ENCODE measurements at places on chromosomes 13 and 19.
A peak's percentile ranks its signal among the peaks of the same experiment; 100 is the strongest.

DNA sequence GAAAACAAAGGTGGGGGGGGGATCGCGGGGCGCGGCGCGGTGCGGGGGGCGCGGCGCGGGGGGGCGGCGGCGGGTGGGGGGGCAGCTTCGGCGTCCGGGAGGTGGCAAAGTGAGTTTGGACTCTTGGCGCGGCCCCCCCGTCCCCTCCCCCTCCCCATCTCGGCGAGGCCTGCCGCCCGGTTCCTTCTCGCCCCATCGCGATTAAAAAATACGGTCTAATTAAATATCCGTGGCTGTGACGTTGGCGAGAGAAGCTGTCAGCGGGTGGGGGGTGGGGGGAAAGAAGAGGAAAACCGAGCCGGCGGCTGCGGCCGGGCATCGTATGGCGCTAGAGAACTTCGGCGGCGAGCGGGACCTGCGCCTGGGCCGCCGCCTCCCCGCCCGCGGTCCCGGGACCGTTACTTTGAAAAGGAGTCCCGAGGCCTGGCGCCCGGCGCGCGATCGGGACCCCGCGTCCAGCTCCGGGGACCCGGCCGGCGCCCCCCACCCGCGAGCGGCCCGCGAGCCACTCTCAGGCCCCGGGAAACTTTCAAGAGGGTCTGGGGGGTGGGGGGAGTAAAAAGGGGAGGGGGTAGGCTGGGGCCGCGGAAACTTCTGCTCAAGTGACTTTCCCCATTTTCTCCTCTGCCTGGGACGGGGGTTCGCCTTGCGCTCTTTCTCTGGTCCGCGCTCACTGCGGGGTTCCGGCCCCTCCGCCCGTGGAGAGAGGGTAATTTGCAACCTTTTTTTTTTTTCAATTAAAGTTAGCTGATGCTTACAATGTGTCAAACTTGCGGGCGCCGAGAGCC lies 146.3 kb upstream of the ZNF536 start:
- H3K4me1 ChIP-seq, result peaks cover 17% of the 10 kb centered on the region
- peaks cover 60% of the 10 kb centered on the region for H3K27me3 ChIP-seq
- H3K4me3 ChIP-seq, result peak overlapping the region; percentile 84
- H3K36me3 ChIP-seq, result peaks cover 16% of the 10 kb centered on the region
- H3K27ac ChIP-seq, result no peak overlapping the region
- no peak for ATAC-seq

DNA sequence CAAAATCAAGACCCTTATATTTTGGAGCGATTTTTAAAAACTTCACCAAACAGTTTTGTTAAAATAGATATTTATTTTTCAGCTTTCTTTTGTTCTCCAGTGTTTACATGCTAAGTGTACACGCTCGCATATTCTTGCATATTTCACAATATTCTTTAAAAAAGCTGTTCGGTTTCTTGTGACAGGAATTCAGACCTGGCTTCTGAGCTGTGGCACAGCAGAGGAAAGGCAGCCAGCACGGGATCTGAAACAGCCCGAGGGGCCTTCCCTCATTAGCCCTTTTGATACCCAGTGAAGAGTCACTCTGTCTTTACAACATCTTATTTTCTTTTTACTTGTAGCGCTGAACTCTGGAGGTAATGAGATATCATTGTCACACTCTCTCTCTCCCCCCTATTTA lies 234.0 kb downstream of the B3GLCT start:
- H3K27ac ChIP-seq, result no peak overlapping the region
- no peak overlapping the region for H3K4me3 ChIP-seq
- peaks cover 19% of the 10 kb centered on the region for H3K27me3 ChIP-seq
- no peaks in the 10 kb centered on the region for H3K4me1 ChIP-seq
- H3K36me3 ChIP-seq, result no peaks in the 10 kb centered on the region
- no peak for ATAC-seq

DNA sequence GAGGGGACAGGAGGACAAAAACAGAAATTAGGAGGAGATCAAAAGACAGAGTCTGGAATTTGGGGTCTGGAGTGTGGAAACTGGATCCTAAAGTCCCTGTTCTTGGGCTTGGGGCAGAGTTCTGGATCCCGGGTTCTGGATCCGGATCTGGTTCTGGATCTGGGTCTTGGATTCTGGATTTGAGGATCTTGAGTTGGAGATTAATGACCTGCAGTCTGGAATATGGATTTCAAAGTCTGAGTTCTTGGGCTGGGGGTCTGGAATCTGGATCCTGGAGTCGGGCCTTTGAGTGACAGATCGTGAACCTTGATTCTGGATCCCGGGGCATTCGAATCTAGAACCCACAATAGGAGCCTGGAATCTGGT lies 411 bp upstream of the KLK15 start:
- H3K4me3 ChIP-seq, result no peak overlapping the region
- H3K27ac ChIP-seq, result no peak overlapping the region
- H3K4me1 ChIP-seq, result no peaks in the 10 kb centered on the region

DNA sequence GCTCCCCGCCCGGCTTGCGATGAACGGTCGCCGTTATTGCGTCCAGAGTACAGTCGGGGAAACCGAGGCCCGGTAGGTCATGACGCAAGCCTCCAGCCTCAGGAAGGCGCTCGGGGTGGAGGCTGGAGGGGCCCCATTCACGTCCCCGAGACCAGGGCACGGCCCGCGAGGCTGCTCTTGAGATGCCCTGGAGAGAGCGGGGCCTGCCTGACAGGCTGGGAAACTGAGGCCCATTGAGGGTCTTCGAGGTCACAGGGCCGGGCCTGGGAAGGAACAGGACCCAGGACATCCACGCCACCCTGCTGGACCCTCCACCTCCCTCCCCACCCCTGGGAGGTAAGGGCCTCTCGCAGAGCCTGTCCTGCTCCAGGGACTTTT lies 367 bp downstream of the NDUFS7 start:
- H3K4me1 ChIP-seq, result peaks cover 14% of the 10 kb centered on the region
- H3K27ac ChIP-seq, result peak overlapping the region; percentile 83
- ATAC-seq, result peak; percentile 20
- peak overlapping the region; percentile 94 for H3K4me3 ChIP-seq
- H3K27me3 ChIP-seq, result no peaks in the 10 kb centered on the region

- no peak for ATAC-seq
- H3K27ac ChIP-seq, result no peak overlapping the region
- peaks cover 47% of the 10 kb centered on the region for H3K36me3 ChIP-seq
Observed at GRCh38 chr19:38502410-38503076, 69.1 kb downstream of the RYR1 start.

DNA sequence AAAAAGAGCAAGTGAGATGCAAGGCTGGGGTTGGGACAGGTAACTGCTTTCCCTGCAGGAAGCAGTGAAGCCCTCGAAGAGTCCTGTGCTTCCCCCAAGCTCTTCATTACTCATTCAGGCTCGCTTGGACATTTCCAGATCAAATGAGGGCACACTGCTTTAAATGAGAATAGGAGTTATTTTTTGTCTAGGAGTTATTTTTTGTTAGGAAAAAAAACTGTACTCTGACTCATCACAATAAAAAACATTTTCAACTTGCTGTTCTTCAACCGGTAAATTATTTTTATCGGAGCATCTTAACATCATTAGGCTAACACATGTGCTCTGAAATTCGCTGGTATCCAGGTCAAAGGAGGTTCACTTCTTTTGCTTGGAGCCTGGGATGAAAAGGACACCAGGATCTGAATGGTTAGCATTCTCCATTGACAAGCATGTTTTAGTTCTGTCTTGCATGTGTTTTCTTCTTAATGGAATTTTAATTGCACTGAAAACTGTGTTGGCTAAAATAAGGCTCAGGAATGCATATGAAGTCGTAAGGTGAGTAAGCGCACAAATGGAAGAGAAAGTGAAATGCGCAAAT lies 80.7 kb upstream of the STK24 start:
- H3K4me3 ChIP-seq, result no peak overlapping the region
- peaks cover 5% of the 10 kb centered on the region for H3K4me1 ChIP-seq
- H3K27ac ChIP-seq, result no peak overlapping the region
- H3K36me3 ChIP-seq, result no peaks in the 10 kb centered on the region

DNA sequence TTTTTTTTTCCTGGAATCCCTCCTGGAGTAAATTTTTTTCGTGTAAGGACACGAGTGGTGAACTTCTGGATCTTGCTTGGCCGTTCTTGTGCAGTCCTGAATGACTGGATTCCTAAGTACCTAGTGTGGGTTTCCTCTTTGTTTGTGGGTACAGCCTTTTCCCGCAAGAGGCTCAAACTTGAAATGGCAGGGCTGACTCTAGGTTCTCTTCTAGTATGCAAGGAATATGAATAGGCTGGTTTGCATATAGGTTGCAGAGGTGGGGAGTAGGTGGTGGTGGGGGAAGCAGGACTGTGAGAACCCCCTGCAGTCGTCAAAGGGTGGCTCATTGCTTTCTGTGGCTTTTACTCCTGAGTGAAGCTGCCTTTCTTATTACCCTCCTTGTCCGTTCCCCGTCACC lies 13.6 kb downstream of the UBAC2 start:
- peak overlapping the region; percentile 93 for H3K4me3 ChIP-seq
- no peaks in the 10 kb centered on the region for H3K27me3 ChIP-seq

DNA sequence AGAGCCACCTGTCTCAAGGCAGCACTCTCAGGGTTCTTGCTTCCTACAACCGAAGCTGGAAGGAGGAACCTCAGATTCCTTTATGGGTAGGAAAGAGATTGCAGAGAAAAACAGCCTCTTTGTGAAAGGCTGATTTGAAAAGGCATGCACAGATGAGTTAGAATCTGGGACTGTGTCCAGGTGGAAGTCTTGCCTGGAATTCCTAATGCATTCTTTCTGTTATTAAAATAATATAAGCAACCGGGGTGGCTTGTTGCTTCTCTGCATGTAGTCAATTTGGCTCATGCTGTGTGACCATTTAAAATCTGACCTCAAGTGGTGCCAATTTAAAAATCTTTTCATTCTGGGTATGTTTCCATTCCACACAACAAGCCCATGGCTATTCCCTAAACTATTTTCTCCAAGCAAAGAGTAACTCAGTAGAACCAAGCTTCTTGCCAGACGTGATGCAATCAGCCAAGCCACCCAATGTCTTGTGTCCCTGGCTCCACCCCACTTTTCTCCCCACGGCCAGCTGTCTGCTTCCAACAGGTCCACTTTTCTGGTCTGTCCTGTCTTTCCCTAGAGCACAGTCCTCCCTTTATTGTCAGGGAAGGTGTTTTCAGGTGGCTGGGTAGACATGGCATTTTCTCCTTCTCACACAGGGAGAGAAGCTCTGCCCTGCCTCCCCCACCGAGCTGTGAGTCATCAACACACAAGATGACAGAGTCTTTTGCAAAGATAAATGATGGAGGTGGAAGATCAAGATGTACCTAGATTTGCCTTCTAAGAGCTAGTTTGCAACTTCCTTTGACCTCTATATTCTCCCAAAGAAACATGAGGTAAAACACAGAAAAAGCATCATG lies 394.3 kb downstream of the FOXO1 start:
- peak; percentile 90 for ATAC-seq
- H3K27ac ChIP-seq, result peak overlapping the region; percentile 42
- peaks cover 12% of the 10 kb centered on the region for H3K4me1 ChIP-seq

DNA sequence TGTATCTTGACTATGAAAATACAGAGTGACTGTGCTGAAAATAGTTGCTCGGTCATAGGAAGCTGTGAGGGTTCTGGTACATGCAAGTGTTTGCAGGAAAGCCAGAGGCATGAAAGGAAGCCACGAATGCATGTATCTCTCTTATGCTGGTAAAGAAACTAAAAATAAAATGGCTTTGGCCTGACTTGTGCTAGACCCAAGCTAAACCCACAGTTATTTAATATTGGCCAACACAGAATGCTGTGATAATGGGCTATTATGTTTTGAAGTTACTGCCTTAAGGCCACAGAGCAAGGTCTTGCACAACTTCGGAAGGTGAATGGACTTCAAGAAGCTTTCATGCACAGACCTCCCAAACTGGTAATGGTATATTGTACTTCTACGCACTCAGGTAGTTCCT lies 518.2 kb upstream of the HTR2A start:
- H3K27me3 ChIP-seq, result no peaks in the 10 kb centered on the region
- H3K36me3 ChIP-seq, result no peaks in the 10 kb centered on the region
- ATAC-seq, result no peak
- H3K27ac ChIP-seq, result no peak overlapping the region

- no peak overlapping the region for H3K27ac ChIP-seq
- peaks cover 1% of the 10 kb centered on the region for H3K4me1 ChIP-seq
- no peaks in the 10 kb centered on the region for H3K36me3 ChIP-seq
- peaks cover 3% of the 10 kb centered on the region for H3K27me3 ChIP-seq
- peak; percentile 49 for ATAC-seq
Observed at GRCh38 chr13:73325723-73326558, 267.1 kb downstream of the KLF5 start.

GRCh38 chr19:55681131-55682092 lies 6.4 kb downstream of the EPN1 start:
- H3K27ac ChIP-seq, result no peak overlapping the region
- peaks cover 23% of the 10 kb centered on the region for H3K4me1 ChIP-seq
- no peaks in the 10 kb centered on the region for H3K27me3 ChIP-seq
- peaks cover 91% of the 10 kb centered on the region for H3K36me3 ChIP-seq

GRCh38 chr19:52541608-52542007 lies 14.1 kb downstream of the ZNF808 start:
- no peak for ATAC-seq
- no peaks in the 10 kb centered on the region for H3K27me3 ChIP-seq
- H3K36me3 ChIP-seq, result peaks cover 81% of the 10 kb centered on the region

GRCh38 chr13:77492982-77493381 lies 42.5 kb upstream of the SCEL start:
- ATAC-seq, result no peak
- no peak overlapping the region for H3K27ac ChIP-seq

DNA sequence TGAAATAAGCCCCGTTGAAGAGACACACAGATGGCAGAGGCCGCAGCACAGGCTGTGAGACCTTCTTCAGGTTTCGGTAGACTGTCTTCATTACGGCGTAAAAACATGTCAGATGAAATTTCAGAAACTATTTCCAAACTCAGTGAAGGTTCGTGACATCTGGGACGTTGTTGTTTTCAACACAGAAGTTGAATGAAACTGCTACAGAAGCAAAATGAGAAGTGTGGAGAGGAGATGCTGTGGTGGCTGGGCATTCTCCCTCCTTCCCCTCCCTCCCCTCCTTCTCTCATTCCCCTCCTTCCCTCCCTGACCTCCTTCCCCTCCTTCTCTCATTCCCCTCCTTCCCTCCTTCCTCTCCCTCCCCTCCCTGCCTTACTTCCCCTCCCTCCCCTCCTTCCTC lies 113.6 kb downstream of the ATP11A start:
- no peak for ATAC-seq
- H3K27me3 ChIP-seq, result no peaks in the 10 kb centered on the region
- peaks cover 33% of the 10 kb centered on the region for H3K36me3 ChIP-seq
- H3K27ac ChIP-seq, result no peak overlapping the region

DNA sequence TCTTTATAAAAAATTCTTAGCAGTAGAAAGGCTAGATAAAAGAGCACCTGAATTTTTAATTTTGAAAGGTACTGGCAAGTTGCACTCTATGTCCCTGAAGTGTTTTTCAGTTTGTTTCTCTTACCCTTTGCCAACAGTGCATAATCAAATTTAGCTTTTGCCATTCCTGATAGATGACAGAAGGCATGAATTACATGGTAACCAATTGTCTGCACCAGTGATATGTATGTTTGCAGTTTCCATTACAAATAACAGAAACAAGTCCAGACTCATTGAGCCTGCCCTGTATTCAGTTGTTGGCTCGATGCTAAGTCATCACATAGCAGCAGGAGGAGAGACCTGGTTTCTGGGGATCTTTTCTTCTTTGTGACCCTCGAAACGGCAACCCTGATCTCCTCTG lies 309.8 kb downstream of the DNAJC15 start:
- H3K27ac ChIP-seq, result no peak overlapping the region
- H3K4me3 ChIP-seq, result no peak overlapping the region
- no peaks in the 10 kb centered on the region for H3K4me1 ChIP-seq
- H3K27me3 ChIP-seq, result peaks cover 11% of the 10 kb centered on the region
- ATAC-seq, result no peak

GRCh38 chr19:8571006-8571411 lies 6.2 kb downstream of the MYO1F start:
- peak overlapping the region; percentile 79 for H3K27ac ChIP-seq
- H3K4me3 ChIP-seq, result peak overlapping the region; percentile 93
- H3K4me1 ChIP-seq, result peaks cover 41% of the 10 kb centered on the region

GRCh38 chr19:50723735-50724521 lies 764 bp downstream of the CLEC11A start:
- peaks cover 4% of the 10 kb centered on the region for H3K4me1 ChIP-seq
- peaks cover 9% of the 10 kb centered on the region for H3K36me3 ChIP-seq
- no peak overlapping the region for H3K27ac ChIP-seq
- peak overlapping the region; percentile 55 for H3K4me3 ChIP-seq

Measured in activated T-helper 17 cell treated with anti-CD3 and anti-CD28 coated beads, Interleukin-2, amount 50 U/mL, for 72 hours (primary cell).